Upper lobe of right lung (tissue), 1 donor: ENCODE measurements at places on chromosomes 7 and 10.

- no peak for DNase-seq
These were observed 7.7 kb upstream of the GRB10 start for GRCh38 chr7:50790381-50790780.

DNA sequence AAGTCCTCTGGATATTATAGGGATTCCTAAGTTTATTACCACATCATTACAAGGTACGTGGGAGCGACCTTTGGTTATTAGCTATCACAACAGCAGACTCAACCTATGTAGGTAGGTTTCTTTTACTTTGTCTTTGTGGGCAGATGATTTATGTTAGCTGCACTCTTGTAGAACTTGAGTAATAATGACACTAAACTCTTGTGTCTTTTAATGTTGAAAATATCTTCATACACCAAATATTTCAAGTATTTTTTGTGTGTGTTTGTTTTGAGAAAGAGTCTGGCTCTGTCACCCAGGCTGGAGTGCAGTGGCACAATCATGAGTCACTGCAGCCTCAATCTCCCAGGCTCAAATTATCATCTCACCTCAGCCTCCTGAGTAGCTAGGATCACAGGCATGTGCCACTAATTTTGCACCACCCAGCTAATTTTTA, 19.2 kb upstream of the SUPV3L1 start:
- no peak for DNase-seq

GRCh38 chr7:149322737-149323136, 60.7 kb downstream of the ZNF783 start:
- no peak for DNase-seq

DNA sequence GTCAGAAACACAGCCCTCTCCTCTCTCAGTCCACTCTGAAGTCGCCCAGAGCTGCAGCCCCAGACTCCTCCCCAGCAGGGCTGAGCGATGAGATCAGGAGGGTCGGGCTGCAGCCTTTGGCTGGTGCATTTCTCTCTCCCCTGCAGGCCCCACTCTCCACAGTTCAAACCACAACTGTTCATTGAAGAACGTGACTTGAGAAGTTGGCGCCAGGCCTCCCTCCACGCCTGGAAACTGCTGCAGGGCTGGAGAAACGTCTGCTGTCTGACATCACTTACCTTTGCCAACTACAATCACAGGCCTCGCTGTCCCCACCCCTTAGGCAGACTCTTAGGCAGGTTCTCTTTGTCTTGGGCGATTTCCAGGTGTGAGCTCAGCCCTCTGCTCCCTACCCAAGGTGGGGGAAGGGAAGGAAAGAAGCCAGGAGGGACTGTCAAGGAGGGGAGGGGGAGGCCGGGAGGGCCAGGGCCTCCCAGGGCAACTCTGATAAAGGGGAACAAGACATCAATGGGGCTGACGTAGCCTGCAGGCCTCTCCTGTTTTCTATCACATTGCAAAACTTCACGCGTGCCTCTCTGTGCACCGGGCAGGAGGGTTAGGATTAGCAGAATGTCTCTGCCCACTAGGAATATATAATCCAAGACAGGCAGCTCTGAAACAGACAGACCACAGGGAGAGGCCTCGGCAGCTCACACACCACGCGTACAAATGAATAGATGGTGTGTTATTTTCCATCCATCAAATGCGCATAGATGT, 32.7 kb downstream of the CALML5 start:
- peak; percentile 84 for DNase-seq

GRCh38 chr7:131786204-131786603, 229.8 kb upstream of the PODXL start:
- no peak for DNase-seq
